ENCODE measurements at places on chromosomes 11 and 22.

DNA sequence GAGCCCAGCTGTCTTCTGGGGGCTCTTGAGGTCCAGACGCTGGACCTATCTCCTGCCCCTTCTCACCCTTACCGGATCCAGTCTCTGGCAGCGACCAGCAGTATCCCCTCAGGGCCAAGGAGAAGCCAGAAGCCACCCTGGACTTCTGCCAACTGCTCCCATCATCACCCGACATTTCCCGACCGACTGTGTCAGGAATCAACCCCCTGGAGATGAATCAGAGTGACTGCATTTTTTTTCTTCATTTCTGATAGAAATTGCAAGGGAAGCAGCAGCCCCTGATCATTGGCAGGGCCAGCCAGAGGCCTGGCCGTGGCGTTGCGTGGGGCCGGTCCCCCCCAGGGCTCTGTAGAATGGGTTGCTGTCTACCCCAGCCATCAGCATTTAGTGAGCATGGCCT lies 5.2 kb upstream of the LIF start:
- no peak for DNase-seq

DNA sequence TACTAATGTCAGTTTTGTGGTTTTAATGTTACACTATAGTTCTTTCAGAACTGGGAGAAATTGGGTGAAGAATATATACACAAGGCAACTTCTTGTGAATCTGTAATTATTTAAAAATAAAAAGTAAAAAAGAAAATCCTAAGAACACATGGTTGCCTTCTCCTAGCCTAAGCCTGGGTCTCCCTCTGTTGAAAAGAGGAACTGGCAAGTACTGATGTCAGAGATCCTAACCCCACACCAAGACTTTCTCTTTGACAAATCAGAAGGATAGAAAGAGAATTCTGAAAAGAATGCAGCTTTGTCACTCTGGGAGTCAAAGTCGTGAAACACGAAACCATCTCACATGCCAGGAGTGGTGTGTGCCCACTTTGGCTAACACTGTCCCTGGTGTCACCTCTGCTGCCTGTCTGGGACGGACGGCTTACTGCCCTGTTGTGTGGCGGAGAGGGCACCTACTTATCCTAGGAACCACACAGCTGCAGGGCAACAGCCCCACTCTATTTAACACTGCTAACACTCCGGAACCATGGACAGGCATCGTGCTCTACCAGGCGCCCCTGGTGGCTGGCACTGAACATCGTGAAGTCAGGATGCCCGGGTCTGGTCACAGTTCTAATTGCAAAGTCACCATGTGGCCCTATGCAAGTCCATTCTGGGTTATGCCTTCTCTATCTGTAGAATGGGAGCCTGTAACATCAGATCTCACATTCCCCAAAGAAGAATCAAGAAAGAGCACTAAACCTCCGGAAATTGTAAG lies 108.7 kb upstream of the CD82 start:
- no peak for DNase-seq

- no peak for DNase-seq
Observed at GRCh38 chr22:37225481-37225880, 13.2 kb upstream of the SSTR3 start.

GRCh38 chr11:26188554-26188953 lies 143.4 kb upstream of the ANO3 start:
- no peak for DNase-seq

DNA sequence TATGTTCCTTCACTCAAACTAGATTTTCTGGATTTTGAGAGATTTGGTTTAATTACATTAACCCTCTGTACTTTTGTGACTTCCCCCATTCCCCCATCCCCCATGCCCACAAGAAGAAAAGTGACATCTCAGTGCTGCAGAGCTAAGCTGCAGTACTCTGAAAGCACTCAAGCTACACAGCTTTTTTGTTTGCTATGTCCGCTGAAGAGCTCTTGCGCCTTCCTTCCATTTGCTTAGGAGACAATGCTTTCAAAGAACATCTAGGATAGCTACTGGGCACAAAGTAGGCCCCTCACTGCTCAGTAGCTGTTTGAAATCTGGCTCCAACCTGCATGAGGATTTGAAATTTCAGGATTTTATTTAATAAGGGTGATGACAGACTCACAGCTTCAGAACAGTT lies 69.7 kb downstream of the SLC17A6 start:
- DNase-seq: no peak

GRCh38 chr11:37078521-37078920 lies 480.5 kb upstream of the RAG2 start:
- no peak for DNase-seq

DNA sequence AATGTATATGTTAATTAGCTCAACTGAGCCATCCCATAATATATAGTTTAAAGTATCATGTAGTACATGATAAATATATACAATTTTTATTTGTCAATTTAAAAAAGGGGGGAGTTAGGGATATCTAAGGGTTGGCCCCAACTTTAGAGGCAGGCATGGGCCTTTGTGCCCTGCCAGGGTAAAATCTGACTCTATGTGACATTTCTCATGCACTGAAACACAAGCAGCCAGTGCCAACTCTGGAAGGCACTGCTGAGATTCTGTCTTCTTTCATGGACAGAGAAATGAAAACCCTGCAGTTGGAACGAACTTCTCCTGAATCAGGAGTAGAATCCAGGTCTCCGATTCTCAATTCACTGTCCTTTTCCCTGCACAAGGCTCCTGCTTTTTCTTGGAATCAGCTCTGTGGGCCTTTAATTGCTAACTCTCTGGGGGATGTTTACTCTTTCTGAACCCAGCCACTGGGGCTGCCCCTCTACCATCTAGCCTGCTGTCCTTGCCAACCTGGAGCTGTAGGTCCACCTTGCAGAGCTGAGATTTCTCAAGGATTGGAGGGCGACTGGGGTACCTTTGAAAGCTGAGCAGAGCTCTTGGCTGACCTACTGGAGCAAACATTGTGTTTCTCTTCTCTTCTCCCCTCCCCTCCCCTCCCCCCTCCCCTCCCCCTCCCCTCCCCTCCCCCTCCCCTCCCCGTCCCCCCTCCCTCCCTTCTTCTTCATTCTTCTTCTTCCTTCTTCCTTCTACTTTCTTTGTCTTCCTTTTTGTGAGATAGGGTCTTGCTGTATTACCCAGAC lies 26.7 kb downstream of the SLC5A1 start:
- DNase-seq: no peak

DNA sequence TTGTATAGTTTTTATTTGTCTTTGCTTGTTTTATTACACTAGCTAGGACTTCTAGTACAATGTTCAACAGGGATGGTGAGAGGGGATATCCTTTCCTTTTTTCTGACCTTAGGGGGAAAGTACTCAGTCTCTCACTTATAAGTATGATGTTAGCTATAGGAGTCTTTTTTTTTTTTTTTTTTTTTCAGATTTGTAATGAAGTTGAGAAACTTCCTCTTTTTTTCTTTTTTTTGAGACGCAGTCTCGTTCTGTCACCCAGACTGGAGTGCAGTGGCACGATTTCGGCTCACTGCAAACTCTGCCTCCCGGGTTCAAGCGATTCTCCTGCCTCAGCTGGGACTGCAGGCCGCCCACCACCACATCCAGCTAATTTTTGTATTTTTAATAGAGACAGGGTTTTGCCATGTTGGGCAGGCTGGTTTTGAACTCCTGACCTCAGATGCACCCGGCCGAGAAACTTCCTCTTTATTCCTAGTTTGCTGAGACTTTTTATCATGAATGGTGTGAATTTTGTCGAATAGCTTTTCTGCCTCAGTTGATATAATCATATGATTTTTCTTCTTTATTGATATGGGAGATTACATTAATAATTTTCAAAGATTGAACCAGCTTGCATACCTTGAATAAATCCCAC lies 10.9 kb downstream of the TRIM22 start:
- no peak for DNase-seq

- DNase-seq: no peak
Observed at GRCh38 chr11:109249597-109249996, 172.4 kb upstream of the C11orf87 start.

DNA sequence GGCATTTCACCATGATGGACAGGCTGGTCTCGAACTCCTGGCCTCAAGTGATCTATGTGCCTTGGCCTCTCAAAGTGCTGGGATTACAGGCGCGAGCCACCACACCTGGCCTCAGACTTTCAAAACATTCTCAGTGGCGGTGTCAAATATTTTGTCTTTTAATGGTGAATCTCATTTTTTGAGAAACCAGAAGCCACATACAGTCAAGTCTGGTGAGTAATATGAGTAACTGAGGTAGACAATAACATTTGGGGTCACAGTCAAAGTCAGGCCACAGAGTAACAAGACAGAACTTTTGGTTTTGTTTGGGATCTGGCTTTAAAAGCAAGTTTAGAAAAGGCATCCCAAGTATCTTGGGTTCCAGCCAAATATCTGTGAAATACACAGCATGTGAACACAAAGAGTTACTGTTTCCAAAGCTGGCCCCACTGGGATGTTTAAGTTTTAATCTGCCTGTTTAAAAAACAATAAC lies 5.6 kb upstream of the TMA7B start:
- DNase-seq: peak; percentile 15

DNA sequence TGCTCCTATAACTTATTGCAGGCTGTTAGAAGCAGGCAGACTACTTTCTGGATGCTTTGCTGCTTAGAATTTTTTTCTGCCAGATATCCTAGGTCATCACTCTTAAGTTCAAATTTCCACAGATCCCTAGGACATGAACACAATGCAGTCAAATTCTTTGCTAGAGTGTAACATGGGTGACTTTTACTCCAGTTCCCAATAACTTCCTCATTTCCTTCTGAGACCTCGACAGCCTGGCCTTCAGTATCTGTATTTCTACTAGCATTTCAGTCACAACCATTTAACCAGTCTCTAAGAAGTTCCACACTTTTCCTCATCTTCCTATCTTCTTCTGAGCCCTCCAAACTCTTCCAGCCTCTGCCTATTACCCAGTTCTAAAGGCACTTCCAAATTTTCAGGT lies 60.4 kb upstream of the ZBED5 start:
- DNase-seq: no peak

DNA sequence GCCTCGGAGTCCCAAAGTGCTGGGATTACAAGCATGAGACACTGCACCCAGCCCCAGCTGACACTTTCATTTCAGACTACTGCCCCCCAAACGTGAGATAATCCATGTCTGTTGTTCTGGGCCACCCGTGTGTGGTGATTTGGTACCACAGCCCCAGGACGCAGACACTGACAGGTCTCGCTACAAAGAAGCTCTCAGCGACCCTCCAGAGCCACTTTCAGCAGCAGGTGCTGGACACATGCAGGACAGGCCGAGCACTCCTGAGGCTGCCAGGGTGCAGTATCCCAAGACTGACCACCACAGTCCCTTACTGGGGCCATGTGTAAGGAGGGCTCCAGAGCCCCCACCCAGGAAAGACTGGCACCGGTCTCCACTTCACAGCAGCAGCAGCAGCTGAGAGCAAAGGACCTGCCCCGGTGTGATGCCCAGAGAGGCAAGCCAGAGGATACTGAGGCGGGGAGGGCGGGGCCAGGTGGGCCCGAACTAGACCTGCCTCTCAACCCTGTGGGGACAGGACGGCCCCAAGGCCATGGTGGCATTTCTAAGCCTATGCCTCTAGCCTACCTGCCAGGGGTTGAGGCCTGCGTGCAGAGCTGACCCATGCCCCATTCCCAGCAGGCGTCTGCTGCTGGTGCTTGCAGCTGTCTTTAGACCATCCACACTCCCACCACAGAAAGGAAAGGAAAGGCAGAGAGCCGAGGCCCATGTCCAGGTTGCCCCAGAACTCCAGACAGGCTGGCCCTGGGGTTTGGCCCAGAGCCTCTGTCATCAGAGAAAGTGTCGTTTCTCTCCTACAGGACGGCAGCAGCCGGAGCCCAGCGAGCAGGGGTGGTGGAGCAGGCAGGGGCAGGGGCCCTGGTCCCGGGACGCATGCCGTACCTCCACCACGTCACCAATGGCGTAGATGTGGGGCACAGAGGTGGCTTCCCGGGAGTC lies 28.0 kb upstream of the GNB1L start:
- DNase-seq: no peak

- DNase-seq: no peak
Observed at GRCh38 chr22:30044369-30044768, 35.9 kb upstream of the HORMAD2 start.

All from stimulated activated naive CD4-positive, alpha-beta T cell treated with Interleukin-2 at 50 U/mL for 16 hours (primary cell).